ENCODE measurements at places on chromosomes 6 and 20.
A peak's percentile ranks its signal among the peaks of the same experiment; 100 is the strongest.

DNA sequence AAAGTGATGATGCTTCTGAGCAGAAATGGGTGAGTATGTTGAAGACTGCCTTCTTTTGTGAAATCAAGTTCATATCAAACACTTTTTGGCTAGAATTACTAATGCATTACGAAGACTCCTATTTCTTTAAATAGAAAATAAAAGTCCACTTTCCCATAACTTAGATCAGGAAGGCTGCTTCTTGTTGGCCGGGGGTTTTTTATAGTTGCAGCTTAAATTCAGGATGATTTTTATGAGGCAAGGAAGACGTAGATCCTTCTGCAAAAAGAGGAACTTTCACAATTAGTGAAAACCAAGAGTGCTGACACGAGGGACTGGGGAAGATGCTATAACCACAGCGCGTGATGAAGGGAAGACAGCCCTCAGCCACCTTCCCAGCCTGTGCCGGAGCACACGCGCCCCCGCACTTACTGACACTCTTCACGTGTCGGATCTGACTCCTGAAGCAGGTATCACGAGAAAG, 206.1 kb upstream of the PRDM1 start:
- no peak for DNase-seq

DNA sequence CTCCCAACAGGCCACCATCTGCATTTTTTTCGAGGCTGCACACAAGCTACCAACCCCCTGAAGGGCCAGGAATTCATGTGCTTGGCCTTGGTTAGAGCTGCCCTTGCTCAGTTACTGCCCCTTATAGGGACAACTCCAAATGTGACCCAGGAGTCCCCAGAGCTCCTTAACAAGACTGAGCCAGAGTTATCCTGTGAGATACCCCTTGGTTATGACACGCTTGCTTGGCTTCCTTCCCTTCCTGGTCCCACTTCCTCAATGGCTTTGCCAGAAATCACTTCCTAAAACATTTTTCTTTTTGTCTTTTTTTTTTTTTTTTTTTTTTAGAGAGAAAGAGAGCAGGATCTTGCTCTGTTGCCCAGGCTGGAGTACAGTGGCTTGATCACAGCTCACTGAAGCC, 8.9 kb downstream of the TREM1 start:
- no peak for DNase-seq

GRCh38 chr6:44226368-44227147, 3.2 kb downstream of the SLC29A1 start:
- no peak for DNase-seq

- DNase-seq: peak; percentile 72
Measured at GRCh38 chr6:170344631-170345576, 38.3 kb downstream of the FAM120B start.

- peak; percentile 35 for DNase-seq
Measured at GRCh38 chr6:47854971-47855370, 73.1 kb downstream of the OPN5 start.

GRCh38 chr6:1063671-1064355, 248.1 kb upstream of the FOXQ1 start:
- peak; percentile 51 for DNase-seq

DNA sequence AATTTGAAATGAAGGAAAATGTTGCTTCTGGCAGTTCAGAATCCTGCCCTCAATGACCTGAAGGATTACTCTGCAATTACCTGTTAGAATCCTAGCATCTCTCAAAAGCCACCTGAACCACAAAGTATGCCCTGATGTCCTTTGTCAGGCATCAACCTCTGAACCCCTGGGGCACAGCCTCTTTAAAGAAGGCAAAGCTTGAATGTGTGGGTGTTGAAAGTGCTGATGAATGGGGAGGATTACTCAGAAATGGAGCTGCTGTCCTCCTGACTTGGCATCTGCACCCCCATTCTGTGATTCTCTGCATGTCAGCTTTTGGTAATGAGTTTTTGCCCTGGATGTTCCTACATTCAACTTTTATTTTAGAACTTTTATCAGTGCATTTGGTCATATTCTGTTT, 179.2 kb downstream of the PKHD1 start:
- DNase-seq: no peak

- peak; percentile 23 for DNase-seq
Measured at GRCh38 chr6:113782636-113783035, 74.5 kb upstream of the MARCKS start.

GRCh38 chr6:161261325-161261724, 12.5 kb downstream of the AGPAT4 start:
- no peak for DNase-seq

DNA sequence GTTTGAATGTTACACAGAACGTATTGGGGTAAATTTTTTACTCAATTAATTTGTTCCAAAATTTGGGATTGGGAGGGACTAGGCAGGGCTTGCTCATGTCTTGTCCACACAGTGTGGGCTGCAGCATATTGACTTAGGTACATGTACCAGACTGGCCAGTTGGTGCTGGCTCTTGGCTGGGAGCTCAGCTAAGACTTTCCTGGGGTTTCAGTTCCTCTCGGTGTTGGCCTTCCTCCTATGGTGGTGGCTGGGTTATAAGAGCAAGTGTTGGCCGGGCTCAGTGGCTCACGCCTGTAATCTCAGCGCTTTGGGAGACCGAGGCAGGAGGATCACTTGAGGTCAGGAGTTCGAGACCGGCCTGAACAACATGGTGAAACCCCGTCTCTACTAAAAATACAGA, 4.9 kb downstream of the CENPQ start:
- DNase-seq: no peak

- DNase-seq: peak; percentile 13
Measured at GRCh38 chr6:13307508-13307995, 20.8 kb downstream of the TBC1D7 start.

- no peak for DNase-seq
Measured at GRCh38 chr6:66687611-66688140, 980.6 kb upstream of the EYS start.

DNA sequence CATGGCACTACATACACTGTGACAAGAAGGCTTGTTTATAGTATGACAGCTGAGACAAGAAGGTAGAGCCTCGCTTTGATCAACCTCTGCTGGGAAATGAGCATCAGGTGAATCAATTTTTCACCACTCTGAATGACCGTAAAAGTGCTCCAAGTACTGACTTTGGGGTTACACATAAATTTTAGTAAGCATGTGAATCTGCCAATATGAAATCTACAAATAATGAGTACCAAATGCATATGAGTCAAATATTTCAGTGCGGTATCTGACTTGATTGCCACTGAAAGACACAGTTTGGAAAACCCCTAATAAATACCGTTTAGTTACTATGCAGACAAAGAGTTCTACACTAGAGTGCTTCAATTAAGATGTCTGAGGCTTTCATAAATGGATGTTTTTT, 77.8 kb downstream of the ATG5 start:
- no peak for DNase-seq

DNA sequence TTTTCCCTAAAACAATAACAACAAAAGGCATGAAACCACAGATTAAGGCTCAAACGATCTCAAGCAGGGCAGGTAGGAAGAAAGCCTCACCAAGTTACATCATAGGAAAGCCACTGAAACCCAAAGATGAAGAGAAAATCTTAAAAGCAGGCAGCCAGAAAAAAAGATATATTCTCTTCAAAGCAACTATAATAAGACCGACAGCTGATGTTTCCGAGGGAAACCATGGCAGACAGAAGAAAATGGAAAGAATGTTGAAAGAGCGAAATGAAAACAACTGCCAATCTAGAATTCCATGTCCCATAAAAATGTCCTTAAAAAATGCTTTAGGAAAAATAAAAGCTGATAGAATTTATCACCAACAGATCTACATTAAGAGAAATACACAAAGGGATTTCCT, 161.5 kb upstream of the THBS2 start:
- DNase-seq: no peak

DNA sequence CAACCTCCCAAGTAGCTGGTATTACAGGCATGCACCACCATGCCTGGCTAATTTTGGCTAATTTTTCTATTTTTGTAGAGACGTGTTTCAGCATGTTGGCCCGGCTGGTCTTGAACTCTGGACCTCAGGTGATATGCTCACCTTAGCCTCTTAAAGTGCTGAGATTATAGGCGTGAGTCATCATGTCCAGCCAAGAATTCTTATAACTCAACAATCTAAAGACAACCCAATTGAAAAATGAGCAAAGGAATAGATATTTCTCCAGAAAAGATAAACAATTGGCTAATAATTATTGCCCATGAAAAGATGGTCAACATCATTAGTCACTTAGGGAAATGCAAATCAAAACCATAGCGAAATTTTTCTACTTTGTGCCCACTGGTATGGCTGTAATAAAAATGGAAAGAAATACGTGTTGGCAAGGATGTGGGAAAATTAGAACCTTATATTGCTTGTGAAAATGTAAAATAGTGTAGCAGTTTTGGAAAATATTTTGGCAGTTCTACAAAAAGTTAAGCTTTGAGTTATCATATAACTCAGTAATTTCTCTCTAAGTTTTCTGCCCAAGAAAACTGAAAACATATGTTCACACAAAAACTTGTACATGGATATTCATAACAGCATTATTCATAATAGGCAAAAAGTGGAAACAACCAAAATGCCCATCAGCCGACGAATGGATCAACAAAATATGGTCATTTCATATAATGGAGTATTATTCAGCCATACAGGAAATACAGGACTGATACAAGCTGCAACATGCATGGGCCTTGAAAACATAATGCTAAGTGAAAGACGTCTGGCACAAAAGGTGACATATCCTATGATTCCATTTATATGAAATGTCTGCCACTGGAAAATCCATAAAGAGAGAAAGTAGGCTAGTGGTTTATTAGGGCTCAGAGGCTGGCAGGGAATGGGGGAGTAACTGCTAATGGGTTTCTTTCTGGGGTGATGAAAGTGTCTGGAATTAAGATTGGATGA, 87.8 kb downstream of the UTRN start:
- DNase-seq: peak; percentile 65

- peak; percentile 12 for DNase-seq
Measured at GRCh38 chr6:72286911-72287311, 335.0 kb upstream of the KCNQ5 start.

DNA sequence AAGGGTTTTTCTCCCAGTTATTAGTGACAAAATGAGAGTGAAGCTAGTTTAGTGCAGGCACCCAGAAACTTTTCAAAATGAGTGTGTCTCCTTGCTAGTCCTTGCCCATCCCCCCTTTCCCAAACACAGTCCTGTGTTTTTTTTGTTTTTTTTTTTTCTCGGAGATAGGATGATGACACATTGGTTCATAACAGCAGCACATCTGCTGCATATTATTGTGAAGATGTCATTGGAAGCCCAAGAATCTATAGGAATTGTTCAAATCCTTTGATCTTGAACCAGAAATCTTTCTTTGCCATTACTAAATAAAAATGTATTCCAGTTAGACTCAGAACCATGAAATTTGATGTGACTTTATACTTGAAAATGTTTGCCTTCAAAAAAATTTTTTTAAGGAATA, 162.4 kb downstream of the FRK start:
- no peak for DNase-seq

- DNase-seq: no peak
Measured at GRCh38 chr20:62878244-62879038, 16.8 kb upstream of the TCFL5 start.

DNA sequence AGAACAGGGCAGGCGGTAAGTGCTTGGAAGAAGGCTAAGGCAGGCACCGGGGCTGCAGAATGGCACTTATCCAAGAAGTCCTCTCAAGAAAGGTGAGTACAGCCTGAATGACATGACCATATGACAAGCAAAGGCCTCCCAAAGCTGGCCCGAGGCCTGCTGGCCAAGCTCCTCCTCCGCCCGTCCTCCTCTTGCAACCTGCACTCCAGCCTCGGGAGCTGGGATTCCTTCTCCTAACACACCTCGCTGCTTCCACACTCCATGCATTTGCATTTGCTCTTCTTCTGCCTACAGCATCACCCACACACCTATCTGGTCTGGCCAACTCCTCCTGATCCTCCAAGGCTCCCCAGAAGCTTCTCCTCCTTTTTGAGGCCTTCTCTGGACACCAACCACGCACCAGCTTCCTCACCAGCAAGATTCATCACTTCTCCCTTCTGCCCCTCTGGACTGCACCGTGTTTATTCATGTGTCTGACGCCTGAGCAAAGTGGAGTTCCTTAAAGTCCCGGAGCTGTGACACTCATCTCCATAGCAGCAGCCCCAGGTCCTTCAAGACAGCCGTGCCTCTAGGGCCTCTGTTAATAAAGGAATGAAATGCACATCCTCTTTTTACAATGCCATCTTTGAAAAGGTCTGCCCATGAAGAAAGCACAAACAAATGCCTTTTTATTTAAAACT, 32.3 kb downstream of the CNKSR3 start:
- DNase-seq: no peak

DNA sequence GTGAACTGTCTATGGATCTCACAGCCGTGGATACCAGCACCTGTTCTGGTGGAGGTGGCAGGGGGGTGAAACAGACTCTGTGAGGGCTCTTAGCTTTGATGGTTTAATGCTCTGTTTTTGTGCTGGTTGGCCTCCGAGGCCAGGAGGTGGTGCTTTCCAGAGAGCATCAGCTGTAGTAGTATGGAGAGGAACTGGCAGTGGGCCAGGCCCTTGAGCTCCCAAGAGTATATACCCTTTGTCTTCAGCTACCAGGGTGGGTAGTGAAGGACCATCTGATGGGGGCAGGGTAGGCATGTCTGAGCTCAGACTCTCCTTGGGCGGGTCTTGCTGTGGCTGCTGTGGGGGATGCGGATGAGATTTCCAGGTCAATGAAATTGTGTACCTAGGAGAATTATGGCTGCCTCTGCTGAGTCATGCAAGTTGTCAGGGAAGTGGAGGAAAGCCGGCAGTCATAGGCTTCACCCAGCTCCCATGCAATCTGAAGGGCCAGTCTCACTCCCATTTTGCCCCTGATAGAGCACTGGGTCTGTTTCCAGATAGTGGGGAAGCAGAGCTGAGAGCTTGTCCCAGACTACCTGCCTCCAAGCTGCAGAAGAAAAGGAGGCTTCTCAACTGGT, 102.7 kb upstream of the AHI1 start:
- no peak for DNase-seq

DNA sequence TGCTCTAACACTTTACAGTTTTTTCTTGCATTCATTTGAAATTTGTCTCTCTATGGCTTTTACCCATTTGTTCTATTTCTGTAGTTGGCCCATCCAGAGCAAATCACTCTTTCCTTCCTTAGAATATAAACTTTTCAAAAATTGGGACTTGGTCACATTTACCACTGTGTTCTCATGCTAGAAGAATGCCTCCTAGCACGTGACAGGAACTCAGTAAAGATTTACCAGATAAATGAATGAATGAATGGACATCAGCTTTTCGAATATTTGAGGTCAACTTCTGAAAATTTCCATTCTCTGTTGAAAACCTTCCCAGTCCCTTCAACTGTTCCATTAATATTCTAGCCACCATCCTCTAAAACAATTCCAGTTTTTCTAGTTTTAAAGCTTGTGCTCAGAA, 294.5 kb downstream of the CD83 start:
- DNase-seq: no peak

DNA sequence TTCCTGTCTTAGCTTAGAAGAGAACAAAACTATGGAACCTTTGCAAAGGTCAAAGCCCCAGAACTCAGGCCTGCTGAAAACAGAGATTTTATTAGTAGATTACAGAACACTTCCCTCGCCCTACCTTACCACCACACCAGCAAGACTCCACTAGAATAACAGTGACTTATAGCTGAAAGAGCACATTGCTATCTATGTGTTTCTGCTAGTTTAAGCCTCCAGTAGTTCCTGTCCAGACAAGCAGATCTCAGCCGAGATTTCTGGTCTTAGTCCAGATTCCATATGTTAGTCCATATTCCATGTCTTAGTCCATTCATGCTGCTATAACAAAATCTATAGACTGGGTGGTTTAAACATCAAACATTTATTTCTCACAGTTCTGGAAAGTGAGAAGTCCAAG, 412.3 kb upstream of the ID4 start:
- peak; percentile 56 for DNase-seq

All from mammary epithelial cell (primary cell).